ENCODE measurements at places on chromosomes 5 and 9.

DNA sequence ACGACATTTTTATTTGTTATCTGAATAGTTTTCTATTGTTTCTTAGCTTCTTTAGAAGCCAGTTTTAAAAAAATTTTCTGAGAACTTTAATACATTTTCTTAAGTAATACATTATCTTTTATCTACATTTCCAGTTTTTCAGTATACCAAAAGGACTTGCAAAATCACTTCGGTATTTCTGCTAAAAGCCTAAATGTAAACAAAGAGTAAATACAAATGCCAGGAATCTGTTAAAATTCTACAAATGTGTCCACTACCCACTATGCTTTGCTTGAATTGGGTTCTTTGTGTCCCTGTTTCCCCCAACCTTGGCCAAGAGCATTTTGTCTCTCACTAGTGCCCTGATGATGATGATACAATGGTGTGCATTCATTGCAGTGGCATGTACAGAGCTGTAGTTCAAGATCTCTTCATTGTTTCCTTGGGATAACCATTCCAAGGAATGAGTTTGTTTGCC lies 611.2 kb downstream of the NR2F1-AS1 start:
- no peak for DNase-seq

- no peak for DNase-seq
These were observed 40.2 kb upstream of the TAS2R1 start for GRCh38 chr5:9670371-9670770.

GRCh38 chr9:134571326-134571931 lies 70.2 kb upstream of the COL5A1 start:
- no peak for DNase-seq

DNA sequence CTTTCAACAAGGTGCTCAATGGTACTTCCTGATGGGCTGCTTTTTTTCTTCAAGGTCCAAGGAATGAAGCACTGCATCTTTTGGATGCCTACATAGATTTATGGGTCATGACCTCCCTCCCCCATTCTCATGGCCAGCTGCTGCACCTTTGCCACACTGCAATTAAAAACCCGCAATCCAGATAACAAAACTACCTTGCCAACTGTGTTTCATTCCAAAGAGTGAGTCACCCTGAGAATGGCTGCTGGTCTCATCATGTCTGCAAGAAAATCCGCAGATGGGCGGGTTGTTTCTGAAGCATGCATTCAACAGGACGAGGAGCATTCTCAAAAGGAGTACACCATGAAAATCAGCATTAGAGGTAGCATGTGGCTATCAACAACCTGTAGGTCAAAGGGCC lies 139.8 kb downstream of the ELAVL2 start:
- DNase-seq, result no peak

DNA sequence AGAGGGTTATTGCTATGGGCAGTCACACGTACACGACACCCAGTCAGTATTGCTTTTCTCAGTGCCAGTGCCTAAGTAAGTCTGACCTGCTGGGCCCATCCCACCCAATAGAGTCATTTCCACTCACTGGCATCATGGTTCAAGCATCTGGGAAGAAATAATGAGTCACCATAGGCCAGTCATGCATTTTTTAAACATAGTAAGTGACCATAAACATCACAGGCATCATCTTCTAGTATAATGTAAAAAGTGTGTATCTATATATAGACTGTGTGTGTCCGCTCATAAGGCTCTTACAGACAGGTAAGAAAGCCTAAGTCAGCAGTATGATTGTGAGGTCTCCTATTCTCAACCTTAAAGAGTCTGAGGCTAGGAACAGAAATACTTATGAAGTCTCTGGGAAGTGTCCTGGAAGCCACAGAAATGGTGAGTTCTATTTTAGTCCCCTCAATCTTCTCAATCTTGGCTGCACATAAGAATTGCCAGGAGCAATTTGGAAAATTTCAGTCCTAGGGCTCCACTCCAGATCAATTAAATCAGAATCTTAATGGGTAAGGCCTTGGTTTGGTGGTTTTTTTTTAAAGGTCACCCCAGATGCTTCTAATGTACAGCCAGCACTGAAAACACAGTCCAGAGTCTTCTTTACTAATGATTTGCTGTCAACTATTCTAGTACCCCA lies 65.2 kb downstream of the ZNF366 start:
- no peak for DNase-seq

DNA sequence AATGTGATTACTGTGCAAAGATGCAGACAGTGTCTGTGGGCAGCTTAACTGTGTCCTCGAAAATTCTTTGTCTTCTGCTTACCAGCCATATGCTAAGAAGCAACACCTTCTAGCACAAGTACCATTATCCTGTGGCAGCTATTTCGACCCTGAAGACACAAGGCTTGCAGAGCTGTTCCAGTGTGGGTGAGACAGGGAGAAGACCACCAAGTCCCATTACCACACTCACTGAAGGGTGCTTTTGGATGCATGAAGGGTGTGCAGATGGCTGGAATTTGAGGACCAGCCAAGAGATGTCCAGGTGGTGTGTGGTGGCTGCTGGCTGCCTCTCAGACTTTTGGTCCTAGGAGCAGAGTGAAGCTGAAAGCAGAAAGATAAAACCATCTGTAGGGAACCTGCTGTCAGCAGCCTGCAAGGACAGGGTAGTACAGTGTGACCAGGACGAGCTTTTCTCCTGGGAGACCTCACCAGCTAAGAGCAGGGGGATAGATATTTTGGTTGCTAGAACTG lies 161.8 kb downstream of the ICE1 start:
- no peak for DNase-seq

GRCh38 chr5:120365656-120366446 lies 98.2 kb upstream of the PRR16 start:
- no peak for DNase-seq

GRCh38 chr9:130147198-130147597 lies 25.0 kb upstream of the NCS1 start:
- no peak for DNase-seq

All from stimulated activated CD8-positive, alpha-beta memory T cell treated with anti-CD3 and anti-CD28 coated beads, Interleukin-7, amount 100 ng/mL, for 48 hours (primary cell).